ENCODE measurements at places on chromosomes 7 and 10.

GRCh38 chr7:90453931-90454330 lies 15.5 kb upstream of the PTTG1IP2 start:
- DNase-seq = no peak

DNA sequence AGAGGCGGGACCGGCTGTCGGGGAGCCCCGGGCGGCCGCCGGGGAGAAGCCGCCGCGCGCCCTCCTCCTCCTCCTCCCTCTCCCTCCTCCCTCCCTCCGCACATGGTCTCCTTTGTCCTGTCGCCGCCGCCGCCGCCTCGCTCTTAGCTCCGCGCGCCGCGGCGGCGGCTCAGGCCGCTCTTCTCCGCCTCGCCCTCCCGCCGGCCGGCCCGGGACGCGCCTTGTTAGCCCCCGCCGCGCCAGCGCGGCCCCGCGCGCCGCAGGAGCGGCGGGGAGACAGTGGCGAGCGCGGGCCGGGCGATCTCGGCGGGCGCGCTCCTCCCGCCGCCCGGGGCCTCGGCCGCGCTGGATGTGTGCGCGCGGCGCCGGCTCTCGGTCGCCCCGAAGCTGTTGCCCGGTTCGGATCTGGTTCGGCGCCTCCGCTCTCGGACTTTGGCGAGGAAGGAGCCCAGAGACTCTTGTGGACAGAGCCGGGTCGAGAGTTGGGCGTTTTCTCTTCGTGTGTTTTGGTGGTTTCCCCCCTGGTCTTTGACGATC lies 437.4 kb upstream of the GALNT17 start:
- peak; percentile 61 for DNase-seq

DNA sequence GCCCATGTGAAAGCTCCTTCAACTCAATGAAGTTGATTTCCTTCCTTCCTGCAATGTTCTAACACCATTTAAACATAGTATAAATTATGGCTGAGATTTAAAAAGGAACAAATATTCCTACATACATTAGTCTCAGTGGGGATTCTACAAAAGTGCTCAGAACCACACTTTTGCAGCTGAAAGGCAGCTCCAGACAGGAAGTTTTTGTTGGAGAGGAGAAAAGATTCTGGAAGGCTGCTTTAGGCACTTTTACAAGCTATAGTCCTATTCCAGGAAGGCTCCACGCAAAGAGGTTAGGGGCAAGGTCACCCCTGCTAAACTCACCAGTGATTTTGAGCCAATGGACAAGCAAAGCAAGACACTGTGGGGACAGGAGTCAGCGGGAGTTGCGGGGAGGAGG lies 179.2 kb upstream of the CDCA7L start:
- no peak for DNase-seq

- no peak for DNase-seq
Measured at GRCh38 chr10:77350711-77351119, 286.9 kb downstream of the KCNMA1 start.

- no peak for DNase-seq
Measured at GRCh38 chr10:11723359-11723758, 18.8 kb upstream of the ECHDC3 start.

GRCh38 chr7:102012941-102013461 lies 195.6 kb downstream of the CUX1 start:
- no peak for DNase-seq
